Activated T-cell treated with anti-CD3 and anti-CD28 coated beads, Interleukin-2, amount 50 U/mL, for 72 hours (primary cell): ENCODE measurements at places on chromosomes 11 and 22. TPM values are rescaled to one million over a fixed set of nuclear protein-coding genes. Genes with fewer than 3 reads are reported as not detected.

MS4A6E gene
- total RNA-seq = not detected

TBCEL gene
- 13.3 TPM for total RNA-seq

MUC2 gene
- total RNA-seq = not detected

GNAZ gene
- total RNA-seq = 0.56 TPM

CASP5 gene
- total RNA-seq = not detected

SPECC1L gene
- total RNA-seq = 61.8 TPM

PVALB gene
- total RNA-seq = not detected

PTPRCAP gene
- 94.5 TPM for total RNA-seq

KCNE3 gene
- not detected for total RNA-seq

LSP1 gene
- total RNA-seq = 301 TPM

SAA1 gene
- total RNA-seq = not detected

CCDC15 gene
- total RNA-seq = 9.1 TPM

CTSF gene
- 6.8 TPM for total RNA-seq

KCNK7 gene
- 0.39 TPM for total RNA-seq

DCDC1 gene
- total RNA-seq = not detected

ROBO4 gene
- not detected for total RNA-seq

EHF gene
- total RNA-seq = not detected

OR51B5 gene
- not detected for total RNA-seq

TEX12 gene
- not detected for total RNA-seq

SPTBN2 gene
- 0.69 TPM for total RNA-seq

OR52N4 gene
- 1.4 TPM for total RNA-seq

TMEM123 gene
- 279 TPM for total RNA-seq

OR4C5 gene
- total RNA-seq = not detected

PLA2G3 gene
- not detected for total RNA-seq

TRIM6 gene
- 1.6 TPM for total RNA-seq

ACO2 gene
- total RNA-seq = 73.3 TPM

GP1BB gene
- total RNA-seq = not detected

CTTN gene
- 29.5 TPM for total RNA-seq

FGF4 gene
- not detected for total RNA-seq

MOV10L1 gene
- total RNA-seq = 0.36 TPM

C22orf15 gene
- 1.5 TPM for total RNA-seq

CSNK1E gene
- total RNA-seq = 107 TPM

CLCF1 gene
- 0.22 TPM for total RNA-seq

C11orf65 gene
- 1.2 TPM for total RNA-seq

TP53I11 gene
- 15.3 TPM for total RNA-seq

QSER1 gene
- total RNA-seq = 9.8 TPM

UPB1 gene
- 0.26 TPM for total RNA-seq

JHY gene
- 5.5 TPM for total RNA-seq

APOL4 gene
- total RNA-seq = 2.7 TPM

KIRREL3 gene
- not detected for total RNA-seq

CNGA4 gene
- 0.29 TPM for total RNA-seq

MMP13 gene
- total RNA-seq = not detected

NLRP14 gene
- 0.12 TPM for total RNA-seq

PSMC3 gene
- total RNA-seq = 149 TPM

VSIG10L2 gene
- not detected for total RNA-seq

ABCG4 gene
- 0.24 TPM for total RNA-seq

KRTAP5-2 gene
- total RNA-seq = not detected

DDTL gene
- 3.4 TPM for total RNA-seq

FOLH1 gene
- not detected for total RNA-seq

GLB1L2 gene
- 2.4 TPM for total RNA-seq

MIAT gene
- 113 TPM for total RNA-seq

ZBTB16 gene
- total RNA-seq = 4.0 TPM
